ENCODE measurements at places on chromosomes 2 and 18.

- no peak for DNase-seq
Observed at GRCh38 chr2:719734-720133, 42.5 kb upstream of the TMEM18 start.

DNA sequence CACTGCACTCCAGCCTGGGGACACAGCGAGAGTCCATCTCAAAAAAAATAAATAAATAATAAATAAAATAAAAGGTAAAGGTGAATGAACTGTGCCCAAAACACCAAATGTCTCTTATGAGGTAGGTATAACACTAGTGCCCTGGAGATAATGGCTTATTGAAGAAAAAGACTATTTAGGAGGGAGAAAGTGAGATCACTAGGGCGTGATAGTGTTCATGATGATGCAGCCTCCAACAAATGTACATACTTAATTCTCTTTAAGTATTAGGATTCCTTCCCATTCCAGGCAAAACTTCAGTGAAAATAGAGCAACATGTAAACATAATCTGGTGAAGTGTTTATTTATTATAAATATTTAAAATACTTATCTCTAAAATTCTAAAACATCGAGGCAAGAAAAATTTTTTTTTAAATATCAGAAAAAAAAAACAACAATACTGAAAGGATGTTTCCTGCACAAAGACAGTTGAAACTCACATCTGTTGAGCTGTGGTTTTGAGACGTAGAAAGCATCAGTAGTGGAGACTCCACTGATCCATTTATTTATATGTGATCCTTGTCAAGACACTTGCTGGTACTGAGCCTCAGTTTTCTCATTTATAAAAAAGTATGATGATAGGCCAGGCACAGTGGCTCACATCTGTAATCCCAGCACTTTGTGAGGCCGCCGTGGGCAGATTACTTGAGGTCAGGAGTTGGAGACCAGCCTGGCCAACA is 183.3 kb downstream of the LRP1B start:
- no peak for DNase-seq

DNA sequence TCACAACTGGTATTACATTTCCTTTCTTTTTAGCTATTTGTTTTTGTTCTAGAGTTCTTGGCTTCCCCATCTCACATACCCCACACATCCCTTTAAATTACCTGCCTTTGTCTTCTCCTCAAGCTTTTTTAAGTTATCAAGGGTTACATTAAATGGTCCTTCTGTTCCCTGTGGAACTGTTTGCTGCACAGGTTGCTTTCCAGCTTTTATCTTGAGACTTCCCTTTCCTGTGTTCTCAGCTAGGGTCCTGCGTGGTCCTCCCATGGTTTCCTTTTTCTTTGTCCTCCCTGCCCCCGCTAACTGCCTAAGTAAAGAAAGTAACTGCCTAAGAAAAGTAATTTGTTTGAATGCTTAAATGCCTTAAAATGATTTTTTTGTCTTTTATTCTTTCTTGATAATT is 66.8 kb downstream of the EPB41L5 start:
- DNase-seq: no peak

GRCh38 chr2:225599856-225600255 is 200.3 kb downstream of the NYAP2 start:
- DNase-seq: no peak

GRCh38 chr2:29705616-29706015 is 215.8 kb downstream of the ALK start:
- DNase-seq: no peak

DNA sequence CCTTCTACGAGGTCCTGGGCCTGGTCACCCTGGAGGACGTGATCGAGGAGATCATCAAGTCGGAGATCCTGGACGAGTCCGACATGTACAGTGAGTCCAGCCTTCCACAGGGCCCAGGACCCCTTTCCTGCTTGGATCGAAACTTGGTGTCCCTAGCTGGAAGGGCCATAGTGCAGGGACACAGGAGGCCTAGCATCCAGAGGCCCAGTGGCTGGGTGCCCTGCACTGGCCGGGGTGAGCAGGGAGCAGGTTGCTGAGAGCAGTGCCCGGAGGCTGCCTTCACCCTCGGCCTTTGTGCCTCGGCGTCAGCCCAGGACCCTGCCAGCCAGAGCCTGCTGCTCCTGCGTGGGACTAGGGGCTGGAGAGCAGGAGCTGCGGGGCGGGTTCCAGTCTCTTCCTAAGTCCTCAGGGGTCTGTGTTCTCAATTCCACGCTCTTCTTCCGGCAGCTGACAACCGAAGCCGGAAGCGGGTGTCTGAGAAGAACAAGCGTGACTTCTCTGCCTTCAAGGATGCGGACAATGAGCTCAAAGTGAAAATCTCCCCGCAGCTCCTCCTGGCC is 18.9 kb upstream of the CNNM3 start:
- DNase-seq: no peak

DNA sequence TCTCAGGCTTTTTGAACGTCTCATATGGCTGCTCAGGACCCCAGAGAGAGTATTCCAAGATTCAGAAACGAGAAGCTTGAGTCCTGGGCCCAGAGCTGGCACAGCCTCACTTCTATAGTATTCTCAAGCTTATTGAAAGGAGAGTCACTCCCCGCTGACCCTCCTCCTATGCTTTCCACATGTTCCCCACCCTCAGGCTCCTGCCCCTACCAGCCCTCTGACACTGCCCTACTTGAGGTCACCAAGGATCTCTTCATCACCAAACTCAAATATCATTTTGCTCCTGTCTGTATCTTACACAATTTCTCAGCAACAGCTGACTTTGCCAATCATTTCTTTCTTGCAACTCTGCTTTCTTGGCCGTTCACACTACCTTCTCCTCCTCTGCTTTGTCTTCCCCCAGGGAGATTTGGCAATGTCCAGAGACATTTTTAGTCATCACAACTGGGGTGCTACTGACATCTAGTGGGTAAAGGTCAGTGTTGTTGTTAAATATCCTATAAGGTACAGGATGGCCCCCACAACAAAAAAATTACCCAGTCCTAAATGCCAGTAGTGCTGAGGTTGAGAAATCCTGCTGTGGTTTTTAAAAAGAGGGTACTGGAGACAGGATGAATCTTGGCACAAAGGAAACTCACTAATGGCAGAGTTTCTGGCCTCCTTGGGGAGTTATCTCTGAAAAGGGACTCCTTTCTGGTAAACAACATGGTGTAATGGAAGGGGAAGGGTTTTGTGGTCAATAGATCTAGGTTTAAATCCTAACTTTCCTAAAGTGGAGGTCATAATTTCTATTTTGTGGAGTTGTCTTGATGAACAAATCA is 26.9 kb upstream of the INSIG2 start:
- DNase-seq: no peak

DNA sequence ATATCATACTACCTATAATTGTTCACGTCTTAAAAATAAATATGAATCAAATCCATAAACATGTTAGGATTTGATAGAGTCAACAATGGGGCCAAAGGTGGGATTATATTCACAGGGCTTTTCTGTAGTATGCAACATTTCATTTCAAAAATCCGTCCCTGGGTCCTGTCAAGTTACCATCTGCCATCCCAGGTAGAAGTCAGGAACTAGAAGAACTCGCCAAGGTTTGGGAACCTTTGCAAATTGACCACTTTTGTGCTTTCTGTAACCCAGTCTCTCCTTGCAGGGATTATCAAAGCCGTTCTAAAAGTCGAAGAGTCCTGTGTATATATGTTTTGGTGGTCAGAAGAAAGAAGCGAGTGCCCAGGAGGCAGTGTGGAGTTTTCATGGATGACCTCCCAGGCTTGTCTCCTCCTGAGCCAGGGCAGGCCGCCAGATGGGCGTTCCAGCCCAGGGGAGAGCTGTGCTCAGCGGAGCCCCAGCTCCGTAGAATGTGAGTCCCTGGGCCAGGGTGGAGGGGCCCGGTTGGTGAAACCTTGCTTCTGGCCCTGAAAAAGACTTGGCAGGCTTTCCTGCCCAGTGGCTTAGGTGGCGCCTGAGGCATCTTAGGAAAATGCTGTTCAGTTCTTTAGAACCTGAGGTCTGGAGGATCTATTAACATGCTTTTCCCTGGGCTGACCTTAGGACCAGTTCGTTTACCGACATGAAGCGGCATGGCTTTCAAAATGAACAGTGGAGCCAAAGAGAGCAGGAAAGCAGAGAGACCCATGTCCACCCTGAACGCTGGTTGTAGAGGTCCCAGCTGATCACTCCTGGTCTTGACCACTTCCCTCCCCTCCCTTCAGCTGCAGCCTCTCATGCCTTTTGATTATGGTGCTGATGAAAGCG is 69.2 kb downstream of the LONRF2 start:
- DNase-seq: no peak

DNA sequence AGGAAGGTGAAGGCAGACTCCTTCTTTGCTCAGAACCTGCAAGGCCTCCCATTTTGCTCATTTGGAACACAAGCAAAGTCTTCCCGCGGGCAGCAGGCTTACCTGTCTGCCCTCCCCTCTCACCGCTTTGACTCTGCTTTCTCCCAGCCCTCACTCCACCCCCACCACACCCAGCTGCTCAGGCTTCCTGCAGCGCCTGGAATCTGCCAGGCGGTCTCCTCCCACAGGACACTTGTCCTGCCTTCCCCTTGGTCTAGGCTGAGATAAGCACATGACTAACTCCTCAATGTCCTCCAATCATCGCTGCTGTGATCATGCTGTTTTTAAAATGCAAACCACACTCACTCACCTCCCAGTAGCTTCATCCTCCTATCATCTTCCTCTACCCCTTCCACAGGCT is 430.0 kb downstream of the ZNF516 start:
- DNase-seq: no peak

DNA sequence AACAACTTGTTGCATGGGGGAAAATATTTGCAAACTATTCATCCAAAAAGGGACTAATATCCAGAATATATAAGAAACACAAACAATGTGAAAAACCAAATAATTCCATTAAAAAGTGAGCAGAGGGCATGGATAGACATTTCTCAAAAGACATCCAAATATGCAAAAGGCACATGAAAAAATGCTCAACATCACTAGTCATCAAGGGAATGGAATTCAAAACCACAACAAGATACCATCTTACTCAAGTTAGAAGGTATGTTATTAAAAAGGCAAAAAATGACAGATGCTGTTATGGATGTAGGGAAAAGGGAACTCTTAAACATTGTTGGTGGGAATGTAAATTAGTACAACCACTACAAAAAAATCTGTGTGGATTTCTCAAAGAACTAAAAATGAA is 396.5 kb downstream of the CCDC85A start:
- DNase-seq: no peak

GRCh38 chr2:210997373-210997772 is 441.0 kb downstream of the CPS1 start:
- DNase-seq: no peak

GRCh38 chr2:85935746-85936208 is 47.0 kb upstream of the ST3GAL5 start:
- DNase-seq: no peak

DNA sequence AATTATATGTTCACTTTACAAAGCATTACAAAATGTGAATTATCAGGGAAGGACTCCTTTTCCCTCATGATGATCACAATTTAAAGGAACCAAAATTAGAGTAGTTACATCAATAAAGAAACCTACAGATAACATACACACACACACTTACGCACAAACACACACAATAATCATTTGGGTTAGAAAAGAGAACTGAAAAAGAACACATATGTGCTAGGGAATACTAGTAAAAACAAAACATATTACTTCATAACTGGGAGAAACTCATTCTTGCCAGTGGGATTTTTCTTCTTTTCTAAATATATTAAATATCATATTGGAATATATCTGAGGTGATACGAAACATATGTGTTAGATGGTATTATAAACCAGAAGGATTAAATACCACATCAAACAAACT is 42.3 kb downstream of the FIGN start:
- DNase-seq: no peak

DNA sequence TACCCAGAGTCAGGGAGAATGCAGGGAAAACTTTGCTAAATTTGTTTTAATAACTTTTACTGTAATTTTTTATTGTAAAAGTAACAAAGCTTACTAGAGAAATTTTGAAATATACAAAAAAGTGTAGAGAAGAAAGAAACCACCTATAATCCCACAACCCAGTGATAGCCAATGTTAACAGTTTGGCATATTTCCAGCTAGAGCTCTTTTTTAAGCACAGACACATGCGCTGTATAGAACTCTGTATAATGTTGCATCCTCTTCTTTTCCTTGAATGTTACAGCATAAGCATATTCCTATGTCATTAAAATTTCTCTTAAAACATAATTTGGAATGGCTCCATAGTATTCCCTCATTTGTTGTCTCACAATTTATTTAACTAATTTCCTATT is 37.4 kb upstream of the EPAS1 start:
- DNase-seq: no peak

DNA sequence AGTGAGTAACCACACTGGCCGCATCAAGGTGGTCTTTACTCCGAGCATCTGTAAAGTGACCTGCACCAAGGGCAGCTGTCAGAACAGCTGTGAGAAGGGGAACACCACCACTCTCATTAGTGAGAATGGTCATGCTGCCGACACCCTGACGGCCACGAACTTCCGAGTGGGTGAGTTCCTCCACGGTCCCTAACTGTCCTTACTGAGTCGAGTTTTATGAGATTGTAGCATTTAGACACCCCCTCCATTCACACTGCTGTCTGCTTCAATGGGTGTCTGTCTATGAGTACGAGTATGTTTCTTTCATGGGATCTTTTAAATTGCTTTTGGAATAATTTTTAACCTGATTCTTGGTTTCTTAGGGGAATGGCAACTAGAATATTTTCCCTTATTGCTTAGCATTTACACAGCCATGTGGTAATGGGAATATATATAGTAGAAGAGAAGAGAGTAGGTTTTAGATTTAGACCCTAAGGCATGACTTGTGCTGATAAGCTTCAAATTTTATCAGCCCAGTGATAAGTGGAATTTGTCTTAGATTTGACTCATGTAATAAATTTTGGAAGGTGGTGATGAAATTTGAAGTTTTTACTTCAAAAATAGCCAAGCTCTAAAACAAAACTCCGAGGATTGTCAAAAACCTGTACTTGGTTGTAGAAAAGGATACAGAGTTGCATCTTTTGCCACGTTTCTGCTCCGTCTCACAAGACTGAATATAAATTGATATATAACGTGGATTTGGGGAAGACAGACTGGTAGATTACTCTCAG is 188.2 kb downstream of the LTBP1 start:
- DNase-seq: no peak

DNA sequence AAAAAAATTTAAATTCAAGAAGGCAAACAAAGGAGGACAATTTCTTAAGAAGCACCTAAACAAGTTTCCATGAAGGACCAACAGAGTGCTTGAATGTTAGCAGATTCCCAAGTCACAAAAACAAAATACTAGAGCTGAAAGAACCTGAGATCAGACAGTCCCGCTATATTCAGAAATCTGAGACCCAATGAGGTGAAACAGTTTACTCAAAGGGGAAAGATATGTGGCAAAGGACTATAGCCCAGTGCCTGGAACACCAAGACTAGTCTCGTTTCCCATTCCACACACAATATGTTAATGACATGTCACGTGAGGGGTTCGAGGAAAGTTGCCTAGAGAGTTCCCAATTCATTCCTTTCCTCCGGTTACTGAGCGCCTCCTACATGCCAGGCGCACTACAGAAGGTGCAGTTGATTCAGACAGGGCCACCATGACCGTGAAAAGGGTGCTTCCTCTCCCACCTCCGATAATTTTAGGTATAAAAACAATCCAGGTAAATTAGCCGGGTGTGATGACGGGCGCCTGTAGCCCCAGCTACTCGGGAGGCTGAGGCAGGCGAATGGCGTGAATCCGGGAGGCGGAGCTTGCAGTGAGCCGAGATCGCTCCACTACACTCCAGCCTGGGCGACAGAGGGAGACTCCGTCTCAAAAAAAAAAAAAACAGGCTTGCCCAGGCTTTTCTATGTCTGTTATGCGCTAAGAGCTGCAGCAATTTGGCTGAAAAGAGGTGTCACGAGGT is 617 bp downstream of the SRBD1 start:
- no peak for DNase-seq

- no peak for DNase-seq
Observed at GRCh38 chr2:104889960-104890684, 36.2 kb downstream of the POU3F3 start.
